ENCODE measurements at places on chromosomes 16 and 17. TPM values are rescaled to one million over a fixed set of nuclear protein-coding genes. Genes with fewer than 3 reads are reported as not detected.

Gene ANKRD40CL
- not detected for total RNA-seq

Gene KRT32
- total RNA-seq = not detected

Gene OTOA
- 0.16 TPM for total RNA-seq

Gene MCRIP2
- total RNA-seq = 15.7 TPM

Gene ITGB4
- not detected for total RNA-seq

Gene HSPB9
- total RNA-seq = not detected

DNA sequence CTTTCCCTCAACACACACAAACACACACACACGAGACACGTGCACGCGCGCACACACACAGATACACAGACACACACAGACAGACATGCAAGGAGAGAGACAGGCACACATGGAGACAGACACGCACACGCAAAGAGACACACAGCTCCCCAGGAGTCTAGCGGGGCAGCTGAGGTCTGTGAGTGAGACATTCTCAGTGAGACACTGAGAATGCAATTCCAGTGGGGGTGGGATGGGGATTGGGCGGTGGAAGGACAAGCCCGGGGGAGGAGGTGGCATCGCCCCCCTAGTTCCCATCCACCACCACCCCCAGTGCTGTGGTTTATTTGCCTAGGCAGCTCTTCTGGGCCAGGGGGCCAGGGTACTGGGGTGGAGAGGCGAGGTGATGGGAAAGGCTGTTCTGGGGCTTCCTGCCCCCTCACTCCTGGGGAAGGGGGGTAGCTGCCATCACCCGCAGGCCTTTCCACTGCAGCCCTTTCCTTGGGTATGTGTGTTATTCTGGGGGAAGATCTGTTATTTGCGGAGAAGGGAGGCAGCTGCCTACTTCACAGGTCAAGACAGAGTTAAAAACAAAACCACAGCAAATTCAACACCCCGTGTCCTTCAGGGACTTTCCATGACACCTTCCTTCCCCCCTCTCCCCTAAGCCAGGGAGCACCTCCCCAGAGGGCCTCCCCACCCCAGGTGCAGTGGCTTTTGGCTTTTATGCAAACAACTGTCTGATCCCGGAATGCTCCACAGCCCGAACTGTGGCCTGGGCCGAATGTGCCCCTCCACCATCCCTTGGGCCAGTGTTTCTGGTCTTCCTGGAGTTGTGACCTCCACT lies 18.0 kb downstream of the GRB7 start:
- DNase-seq = peak; percentile 50
- H3K4me3 ChIP-seq = peak overlapping the region; percentile 86
- peaks cover 51% of the 10 kb centered on the region for H3K4me1 ChIP-seq
- no peaks in the 10 kb centered on the region for H3K27me3 ChIP-seq
- H3K36me3 ChIP-seq = no peaks in the 10 kb centered on the region
- peak overlapping the region; percentile 97 for H3K27ac ChIP-seq

DNA sequence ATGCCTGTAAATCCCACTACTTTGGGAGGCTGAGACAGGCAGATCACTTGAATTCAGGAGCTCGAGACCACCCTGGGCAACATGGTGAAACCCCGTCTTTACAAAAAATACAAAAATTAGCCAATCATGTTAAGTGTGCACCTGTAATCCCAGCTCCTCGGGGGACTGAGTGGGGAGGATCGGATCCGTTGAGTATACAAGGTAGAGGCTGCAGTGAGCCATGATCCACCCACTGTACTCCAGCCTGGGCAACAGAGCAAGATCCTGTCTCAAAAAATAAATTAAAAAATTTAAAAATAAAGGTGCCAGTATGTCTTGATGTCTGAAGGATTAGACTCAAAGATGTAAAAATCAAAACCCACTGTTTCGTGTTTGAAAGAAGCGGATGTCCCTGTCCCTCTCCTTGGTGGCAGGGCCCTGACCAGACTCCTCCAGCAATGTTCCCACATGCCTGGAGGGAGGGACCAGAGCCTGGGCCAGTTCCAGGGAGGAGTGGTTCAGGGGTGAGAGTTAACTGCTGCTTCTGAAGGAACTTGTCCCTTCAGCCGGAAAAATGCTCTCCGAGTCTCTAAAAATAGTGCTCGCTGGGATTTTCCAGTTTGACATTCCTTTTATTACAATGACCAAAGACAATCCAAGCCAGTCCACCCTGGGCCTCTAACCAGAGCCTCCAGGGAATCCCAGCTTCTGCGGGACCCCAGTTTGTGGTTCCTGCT lies 9.4 kb upstream of the CMTM4 start:
- H3K4me1 ChIP-seq = no peaks in the 10 kb centered on the region
- no peak for DNase-seq
- H3K27ac ChIP-seq = no peak overlapping the region
- H3K4me3 ChIP-seq = no peak overlapping the region
- H3K27me3 ChIP-seq = peaks cover 10% of the 10 kb centered on the region

GRCh38 chr16:85258629-85259028 lies 146.4 kb upstream of the CIBAR2 start:
- H3K4me1 ChIP-seq = peaks cover 3% of the 10 kb centered on the region
- no peak overlapping the region for H3K27ac ChIP-seq
- H3K4me3 ChIP-seq = no peak overlapping the region
- H3K27me3 ChIP-seq = peaks cover 51% of the 10 kb centered on the region
- H3K36me3 ChIP-seq = no peaks in the 10 kb centered on the region
- no peak for DNase-seq

GRCh38 chr16:84071121-84071520 lies 28.5 kb upstream of the SLC38A8 start:
- DNase-seq = no peak
- no peak overlapping the region for H3K4me3 ChIP-seq
- H3K4me1 ChIP-seq = peaks cover 8% of the 10 kb centered on the region
- peak overlapping the region; percentile 72 for H3K27ac ChIP-seq
- H3K27me3 ChIP-seq = no peaks in the 10 kb centered on the region
- H3K36me3 ChIP-seq = peaks cover 16% of the 10 kb centered on the region

DNA sequence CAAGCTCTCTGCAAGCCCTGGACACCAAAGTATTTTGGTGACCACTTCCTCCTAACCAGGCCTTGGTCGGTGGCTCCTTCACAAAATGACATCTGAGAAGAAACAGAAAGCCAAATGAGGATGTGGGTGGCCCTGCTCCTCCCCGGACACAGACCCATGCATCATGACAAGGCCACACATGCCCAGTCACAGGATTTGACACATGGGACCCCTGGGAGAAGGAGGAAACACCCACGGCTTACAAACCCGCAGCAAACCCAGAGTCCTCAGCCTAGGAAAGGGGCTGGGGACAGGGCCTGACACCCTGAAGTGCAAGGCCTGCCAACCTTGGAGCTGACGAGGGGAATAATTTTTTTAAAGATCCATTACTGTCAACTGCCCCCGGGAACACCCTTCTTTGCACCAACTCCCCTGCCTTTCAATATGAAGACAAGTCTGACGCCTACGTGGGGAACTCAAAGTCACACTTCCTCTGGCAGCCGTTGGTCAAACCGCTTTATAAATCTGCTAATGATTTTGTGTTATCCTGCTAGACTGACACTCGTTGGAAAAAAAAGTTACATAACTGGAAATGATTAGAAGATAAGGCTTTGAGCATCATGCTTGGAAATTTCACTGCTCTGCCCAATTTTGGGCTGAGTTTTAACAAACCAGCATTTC lies 41.3 kb downstream of the GAS7 start:
- no peaks in the 10 kb centered on the region for H3K36me3 ChIP-seq
- peaks cover 20% of the 10 kb centered on the region for H3K27me3 ChIP-seq
- H3K4me3 ChIP-seq = no peak overlapping the region
- no peaks in the 10 kb centered on the region for H3K4me1 ChIP-seq
- no peak overlapping the region for H3K27ac ChIP-seq

DNA sequence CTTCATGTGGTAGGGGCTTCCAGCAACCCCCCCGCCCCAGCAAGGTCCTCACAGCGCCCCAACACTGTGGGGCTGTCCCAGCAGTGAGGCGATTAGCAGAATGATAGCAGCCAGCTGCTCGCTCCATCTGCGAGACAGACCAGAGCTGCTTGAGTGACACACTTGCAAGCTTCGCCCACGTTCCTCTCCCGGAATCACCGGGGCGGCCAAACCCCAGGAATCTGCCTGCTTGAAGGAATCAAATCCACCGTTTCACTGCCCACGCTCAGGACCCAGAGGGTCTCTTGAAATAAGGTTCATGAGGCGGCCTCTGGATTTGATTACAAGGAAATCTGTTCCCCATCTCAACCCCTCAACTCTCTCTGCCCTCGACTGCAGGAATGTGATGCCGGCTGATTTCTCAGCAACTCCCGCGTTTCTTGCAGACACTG lies 356.0 kb downstream of the C16orf95 start:
- H3K27me3 ChIP-seq = peaks cover 43% of the 10 kb centered on the region
- no peak for DNase-seq
- H3K27ac ChIP-seq = no peak overlapping the region

DNA sequence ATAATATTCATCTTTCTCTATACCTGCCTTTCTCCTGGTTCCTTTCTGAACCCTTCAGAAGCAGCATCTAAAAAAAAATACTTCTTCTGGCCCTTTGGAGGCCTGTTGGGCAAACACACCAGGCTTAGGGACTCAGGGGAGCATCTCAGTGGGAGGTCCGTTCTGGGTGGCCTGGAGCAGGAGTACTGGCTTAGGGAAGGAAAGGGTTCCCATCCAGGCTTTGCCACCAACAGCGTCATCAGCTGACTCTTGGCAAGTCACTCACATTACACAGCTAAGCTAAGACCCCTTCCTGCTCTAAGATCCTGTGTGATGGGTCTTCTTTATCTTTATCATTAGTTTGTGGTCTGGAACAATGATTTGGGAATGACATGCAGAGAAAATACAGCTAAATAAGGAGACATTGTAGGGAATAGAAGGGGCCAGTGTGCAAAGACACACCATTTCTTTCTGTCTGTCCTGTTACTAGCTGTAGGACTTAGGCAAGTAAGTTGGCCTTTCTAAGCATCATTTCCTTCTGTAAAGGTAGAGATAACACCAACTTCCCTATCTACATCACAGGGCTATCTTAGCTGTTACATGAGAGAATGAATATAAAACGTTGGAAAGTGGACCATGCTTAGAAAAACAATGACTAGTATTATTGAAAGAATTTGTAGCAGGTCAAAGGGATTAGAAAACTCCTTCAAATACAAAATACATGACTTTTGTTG lies 9.9 kb downstream of the PCTP start:
- H3K36me3 ChIP-seq = no peaks in the 10 kb centered on the region
- H3K27me3 ChIP-seq = no peaks in the 10 kb centered on the region
- DNase-seq = no peak
- no peak overlapping the region for H3K27ac ChIP-seq
- no peak overlapping the region for H3K4me3 ChIP-seq

DNA sequence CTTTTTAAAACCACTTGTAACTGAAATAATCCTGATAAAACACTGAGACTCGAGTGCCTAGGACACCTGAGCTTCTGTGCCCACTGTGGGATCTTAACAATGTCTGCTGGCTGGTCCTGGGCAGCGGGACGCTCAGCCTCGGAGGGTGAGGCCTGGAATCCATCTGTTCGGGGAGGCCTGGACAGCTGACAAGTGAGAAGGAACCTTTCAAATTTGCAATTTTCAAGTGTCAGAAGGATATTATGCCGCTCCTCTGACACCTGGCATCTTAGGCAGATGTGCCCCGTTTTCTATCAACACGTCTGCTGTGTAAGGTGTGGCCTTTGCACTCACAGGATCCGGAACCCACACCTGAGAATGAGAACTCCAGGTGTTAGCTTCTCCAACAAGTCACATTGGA lies 33.1 kb upstream of the C16orf78 start:
- peaks cover 30% of the 10 kb centered on the region for H3K27me3 ChIP-seq
- DNase-seq = no peak
- no peak overlapping the region for H3K27ac ChIP-seq
- no peak overlapping the region for H3K4me3 ChIP-seq
- H3K36me3 ChIP-seq = peaks cover 2% of the 10 kb centered on the region

DNA sequence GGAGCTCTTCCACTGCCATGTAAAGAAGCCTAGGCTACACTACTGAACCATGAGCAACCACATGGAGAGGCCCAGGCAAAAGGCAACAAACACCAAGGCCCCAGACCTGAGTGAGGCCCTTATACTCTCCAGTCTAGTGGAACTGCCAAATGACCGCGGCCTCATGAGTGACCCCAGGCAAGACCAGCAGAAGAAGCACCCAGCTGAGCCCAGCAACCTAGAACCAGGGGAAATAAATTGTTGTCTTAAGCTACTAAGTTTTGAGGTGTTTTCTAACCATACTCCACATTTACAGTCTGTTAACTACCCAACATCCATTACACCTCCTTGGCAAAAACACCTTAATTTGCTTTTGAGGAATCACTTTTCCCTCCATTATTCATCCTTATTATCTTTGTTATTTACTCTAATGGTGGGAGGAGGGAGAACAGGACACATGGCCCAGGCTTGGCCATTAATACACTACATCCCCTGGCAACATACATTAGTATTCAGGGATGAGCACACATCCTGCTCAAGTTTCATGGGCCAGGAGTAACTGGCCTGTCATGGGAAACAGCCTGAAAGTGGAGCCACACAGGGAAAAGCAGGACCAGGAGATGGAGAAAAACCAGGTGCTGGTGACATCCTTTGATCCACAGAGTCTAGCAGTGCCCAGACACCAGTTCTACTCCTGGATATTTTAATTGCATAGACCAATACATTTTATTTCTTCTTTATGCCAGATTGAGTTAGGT lies 26.2 kb downstream of the SLC39A11 start:
- peaks cover 3% of the 10 kb centered on the region for H3K36me3 ChIP-seq
- H3K27ac ChIP-seq = no peak overlapping the region
- no peak for DNase-seq
- H3K4me1 ChIP-seq = peaks cover 6% of the 10 kb centered on the region
- no peak overlapping the region for H3K4me3 ChIP-seq
- no peaks in the 10 kb centered on the region for H3K27me3 ChIP-seq

DNA sequence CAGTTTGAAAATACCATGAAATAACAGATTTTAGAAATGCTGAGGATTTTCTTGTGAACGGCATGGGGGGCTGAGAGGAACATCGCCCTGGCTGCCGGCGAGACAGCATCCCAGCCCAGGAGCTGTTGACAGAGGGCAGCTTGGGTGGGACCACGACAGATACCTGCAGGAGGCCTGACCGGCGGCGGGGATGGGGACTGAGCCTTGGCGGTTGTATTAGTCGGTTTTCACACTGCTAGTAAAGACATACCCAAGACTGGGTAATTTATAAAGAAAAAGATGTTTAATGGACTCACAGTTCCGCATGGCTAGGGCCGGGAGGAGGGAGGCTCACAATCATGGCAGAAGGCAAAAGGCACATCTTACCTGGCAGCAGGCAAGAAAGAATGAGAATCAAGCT lies 82.3 kb upstream of the DNAH17 start:
- no peak for DNase-seq
- H3K4me3 ChIP-seq = no peak overlapping the region
- no peaks in the 10 kb centered on the region for H3K36me3 ChIP-seq
- no peak overlapping the region for H3K27ac ChIP-seq
- peaks cover 1% of the 10 kb centered on the region for H3K4me1 ChIP-seq

All from T-helper 17 cell (primary cell).